ENCODE measurements at places on chromosomes 4 and X.

- no peak for DNase-seq
Measured at GRCh38 chr4:180084561-180084960, 2158.6 kb upstream of the TENM3 start.

DNA sequence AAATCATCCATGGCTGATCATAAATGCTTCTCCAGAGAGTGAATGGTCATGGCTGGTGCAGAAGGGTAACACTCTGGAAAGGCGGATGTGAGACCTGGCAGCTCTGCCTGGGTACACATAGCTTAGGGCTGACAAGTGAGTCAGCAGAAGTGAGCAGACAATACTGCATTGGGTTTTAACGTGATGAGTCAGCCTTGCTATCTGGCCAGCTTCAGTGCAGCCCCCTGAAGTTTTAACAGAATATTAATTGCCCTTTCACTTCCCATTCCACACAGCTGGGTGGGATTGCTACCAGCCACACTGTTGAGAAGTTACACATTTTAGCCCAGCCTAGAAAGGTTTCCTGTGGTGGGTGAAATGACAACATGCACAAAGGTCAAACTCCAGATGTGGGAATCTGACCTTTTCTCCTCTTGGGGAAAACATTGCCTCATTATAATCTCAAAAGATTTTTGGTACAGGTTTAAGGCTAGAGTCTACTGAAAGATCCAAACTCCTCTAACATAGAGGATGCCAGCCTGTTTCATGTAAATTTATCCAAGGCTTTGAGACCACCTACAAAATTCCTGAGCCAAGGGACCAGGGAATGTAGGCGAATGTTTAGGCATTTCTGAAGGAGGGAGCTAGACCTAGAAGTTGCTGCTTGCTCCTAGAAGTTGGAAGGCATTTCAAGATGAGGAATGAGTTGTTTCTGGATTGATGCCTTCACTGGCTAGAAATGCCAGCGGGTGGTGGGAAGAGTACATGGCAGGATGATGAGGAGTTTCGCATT lies 230.3 kb upstream of the PGRMC2 start:
- no peak for DNase-seq

- DNase-seq: no peak
Measured at GRCh38 chrX:82362550-82362949, 1145.5 kb upstream of the POU3F4 start.

DNA sequence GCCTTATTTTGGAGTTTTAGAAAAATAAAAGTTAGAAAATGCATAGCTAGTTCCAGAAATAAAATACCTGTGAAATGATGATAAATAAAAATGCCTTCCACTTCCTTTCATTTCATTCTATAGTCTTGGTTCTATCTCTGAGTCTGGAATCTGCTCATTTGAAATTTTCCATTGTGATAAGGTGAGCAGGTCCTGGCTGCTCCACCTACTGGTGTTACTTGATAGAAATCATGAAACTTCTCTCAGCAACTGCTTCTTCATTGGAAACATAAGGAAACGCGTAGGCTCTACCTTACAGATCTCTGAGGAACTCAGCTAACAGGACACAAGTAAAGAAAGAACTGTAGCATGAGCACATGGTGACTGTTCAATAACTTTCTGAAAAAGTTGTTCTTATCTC lies 141.8 kb downstream of the DCHS2 start:
- no peak for DNase-seq

- no peak for DNase-seq
Measured at GRCh38 chr4:18435781-18436180, 414.2 kb upstream of the LCORL start.

- DNase-seq: peak; percentile 21
Measured at GRCh38 chr4:159227984-159228383, 125.1 kb downstream of the RAPGEF2 start.

- no peak for DNase-seq
Measured at GRCh38 chrX:15310117-15310516, 5.3 kb downstream of the ASB11 start.

DNA sequence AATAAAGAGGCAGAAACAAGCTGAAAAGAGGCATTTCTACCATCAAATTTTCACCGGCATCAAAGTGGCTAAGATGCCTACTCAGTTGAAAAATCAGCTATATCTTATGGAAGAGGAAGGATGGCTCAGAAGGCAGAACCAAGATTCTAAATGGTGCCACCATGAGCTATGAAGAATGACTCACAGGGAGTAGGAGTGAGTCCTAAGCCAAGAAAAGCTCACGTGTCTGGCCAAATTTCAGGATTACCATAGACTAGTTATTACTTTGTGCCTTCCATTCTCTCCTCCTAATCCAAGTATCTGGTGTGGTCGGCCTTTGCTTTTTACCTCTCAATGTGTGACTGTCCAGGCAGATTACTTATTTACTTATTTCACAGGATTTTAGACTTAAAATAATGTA lies 54.8 kb downstream of the BMP3 start:
- DNase-seq: no peak

Data from WTC11 (cell line).